Activated naive CD8-positive, alpha-beta T cell treated with anti-CD3 and anti-CD28 coated beads, Interleukin-2, amount 50 U/mL, for 24 hours (primary cell): ENCODE measurements at places on chromosomes 5 and 9.
A peak's percentile ranks its signal among the peaks of the same experiment; 100 is the strongest.

GRCh38 chr5:147685993-147686392 lies 96.5 kb downstream of the JAKMIP2 start:
- no peak for DNase-seq

GRCh38 chr5:61734001-61734400 lies 401.9 kb downstream of the ZSWIM6 start:
- DNase-seq = no peak

- peak; percentile 67 for DNase-seq
Measured at GRCh38 chr9:35650341-35651158, at the start of gene SIT1. Gene SIT1 (minus strand): TSS chr9:35650931. CDS start chr9:35650853, 78 bp downstream.

DNA sequence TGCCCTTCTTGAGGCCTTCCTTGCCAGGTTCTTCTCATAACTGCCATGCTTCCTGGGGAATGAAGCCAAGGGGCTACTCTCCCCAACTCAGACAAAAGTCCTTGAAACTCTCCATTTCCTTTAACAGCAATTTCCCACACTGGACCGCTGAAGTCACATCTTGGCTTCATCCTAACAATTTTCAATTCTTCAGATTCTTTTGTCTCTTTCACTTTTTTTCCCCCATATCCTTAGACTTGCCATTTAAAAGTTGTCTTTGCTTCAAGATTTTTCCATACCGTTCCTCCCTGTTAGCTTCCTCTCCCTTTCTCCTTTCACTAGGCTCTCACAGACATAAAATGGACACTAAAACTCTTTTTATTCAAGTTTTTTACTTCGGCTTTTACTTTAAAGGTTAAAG lies 93.1 kb upstream of the ITGA1 start:
- no peak for DNase-seq

DNA sequence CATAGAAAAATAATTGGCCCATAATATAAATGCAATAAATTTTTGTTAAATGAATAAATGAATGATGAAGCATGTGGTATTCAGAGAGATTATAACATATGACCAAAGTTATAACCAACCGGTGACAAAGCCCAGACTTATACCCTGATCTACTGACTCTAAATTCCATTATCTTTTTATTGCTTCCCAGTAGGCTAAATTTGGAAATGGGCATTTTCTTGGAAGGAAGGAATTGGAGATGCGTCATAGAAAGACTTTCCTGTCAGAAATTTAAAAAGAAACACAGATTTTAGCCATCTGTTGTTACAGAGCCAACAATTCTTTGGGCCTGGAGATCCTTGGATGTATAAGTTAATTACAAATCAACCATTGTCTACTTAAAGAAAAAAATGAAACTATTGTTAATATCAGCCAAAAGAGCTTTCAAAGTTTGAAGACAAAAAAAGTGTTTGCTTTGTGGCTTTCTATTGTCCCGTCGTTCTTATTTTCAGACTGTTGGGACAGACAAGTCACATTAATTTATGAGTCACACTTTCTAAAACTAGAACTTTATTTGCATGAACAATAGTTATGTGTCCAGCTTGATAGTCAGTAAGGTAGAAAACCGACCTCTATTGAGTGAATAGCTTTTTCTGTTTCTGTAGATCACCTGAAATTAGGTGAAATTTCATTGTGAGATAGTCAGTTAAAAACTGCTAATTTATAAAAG lies 428.7 kb downstream of the GABRG2 start:
- no peak for DNase-seq

- DNase-seq = no peak
Measured at GRCh38 chr9:15578714-15579113, 25.9 kb downstream of the CCDC171 start.

DNA sequence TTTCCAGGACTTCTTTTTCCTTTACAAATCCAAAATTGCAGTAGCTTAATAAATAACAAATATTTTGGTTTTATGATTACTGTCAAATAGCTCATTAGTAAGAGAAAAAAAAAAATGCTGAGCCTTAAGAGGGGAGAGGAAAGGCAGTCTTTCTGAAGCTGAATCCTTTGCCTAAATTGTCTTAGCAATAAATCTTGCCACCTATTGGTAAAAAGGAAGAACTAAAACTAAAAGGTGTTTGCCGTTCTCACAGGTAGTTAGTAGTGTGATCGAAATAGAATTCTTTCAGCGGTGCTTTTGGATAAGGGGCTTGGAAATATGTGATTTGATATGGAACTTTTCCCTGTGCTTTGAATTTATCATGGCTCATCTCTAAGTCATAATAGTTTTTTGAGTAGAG lies 31.2 kb downstream of the PIK3R1 start:
- DNase-seq = no peak

- no peak for DNase-seq
Measured at GRCh38 chr5:67732921-67733320, 482.6 kb upstream of the PIK3R1 start.

GRCh38 chr5:32462618-32463017 lies 18.1 kb upstream of the ZFR start:
- DNase-seq = peak; percentile 49
